SJSA1 (cell line): ENCODE measurements at places on chromosomes 11 and 22. TPM values are rescaled to one million over a fixed set of nuclear protein-coding genes. Genes with fewer than 3 reads are reported as not detected.

GRCh38 chr11:61571337-61571736 lies 9.5 kb downstream of the SYT7 start:
- H3K27me3 ChIP-seq: peaks cover 88% of the 10 kb centered on the region
- no peaks in the 10 kb centered on the region for H3K36me3 ChIP-seq
- no peak for DNase-seq
- H3K27ac ChIP-seq: no peak overlapping the region
- H3K4me1 ChIP-seq: no peaks in the 10 kb centered on the region
- H3K4me3 ChIP-seq: no peak overlapping the region

Gene TMEM25
- 2.4 and 13.4 TPM in 2 replicates for total RNA-seq

DNA sequence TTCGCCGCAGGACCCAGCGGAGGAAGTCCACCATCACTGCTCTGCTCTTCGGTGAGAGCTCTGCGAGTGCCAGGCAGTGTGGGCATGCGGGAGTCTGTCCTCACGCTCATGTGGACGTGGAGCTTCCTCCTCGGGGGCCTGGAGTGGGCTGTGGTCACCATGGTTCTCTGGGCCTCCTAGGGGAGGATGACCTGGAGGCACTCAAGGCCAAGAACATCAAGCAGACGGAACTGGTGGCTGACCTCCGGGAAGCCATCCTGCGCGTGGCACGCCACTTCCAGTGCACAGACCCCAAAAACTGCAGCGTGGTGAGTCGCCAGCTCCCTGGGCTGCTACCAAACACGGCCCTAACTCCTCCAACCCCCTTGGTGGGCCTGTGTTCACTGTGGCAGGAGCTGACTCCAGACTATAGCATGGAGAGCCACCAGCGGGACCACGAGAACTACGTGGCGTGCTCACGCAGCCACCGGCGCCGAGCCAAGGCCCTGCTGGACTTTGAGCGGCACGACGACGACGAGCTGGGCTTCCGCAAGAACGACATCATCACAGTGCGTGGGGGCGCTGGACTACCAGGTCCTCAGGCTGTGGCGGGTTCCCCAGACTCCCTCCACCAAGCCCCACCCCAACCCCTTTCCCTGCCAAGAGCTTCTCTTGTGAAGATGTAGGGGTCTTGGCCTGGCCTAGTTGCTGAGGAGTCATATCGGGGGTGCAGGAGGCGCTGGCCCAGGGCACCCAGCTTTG lies 36.8 kb downstream of the SGSM3 start:
- H3K4me1 ChIP-seq: peaks cover 11% of the 10 kb centered on the region
- H3K27me3 ChIP-seq: no peaks in the 10 kb centered on the region
- no peak overlapping the region for H3K4me3 ChIP-seq
- H3K36me3 ChIP-seq: peaks cover 96% of the 10 kb centered on the region
- no peak for DNase-seq
- no peak overlapping the region for H3K27ac ChIP-seq

DNA sequence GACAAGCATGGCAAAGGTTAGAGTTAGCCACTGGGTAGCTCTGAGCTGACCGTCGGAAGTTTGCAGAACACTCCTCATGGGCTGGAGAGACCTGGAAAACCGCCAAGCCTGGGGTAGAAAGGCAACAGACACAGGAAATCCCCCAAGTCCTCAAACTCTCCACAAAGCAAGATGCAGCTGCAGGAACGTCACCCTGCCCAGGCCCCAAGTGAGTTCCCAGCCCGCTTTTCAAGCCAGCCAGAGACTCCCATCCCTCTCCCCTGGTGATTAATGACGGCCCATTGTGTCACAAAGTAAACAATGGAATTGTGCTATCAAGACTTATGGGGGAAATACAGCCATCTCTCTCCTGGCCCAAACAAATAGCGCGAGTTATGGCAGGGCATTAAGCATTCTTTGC lies 633.0 kb downstream of the TBC1D22A start:
- peak; percentile 62 for DNase-seq
- H3K4me1 ChIP-seq: peaks cover 8% of the 10 kb centered on the region; the same call in 1 of the 2 replicates
- H3K4me3 ChIP-seq: no peak overlapping the region
- no peaks in the 10 kb centered on the region for H3K27me3 ChIP-seq
- no peak overlapping the region for H3K27ac ChIP-seq

GRCh38 chr22:34800260-34800980 lies 265.5 kb upstream of the ISX start:
- no peaks in the 10 kb centered on the region for H3K27me3 ChIP-seq
- no peaks in the 10 kb centered on the region for H3K36me3 ChIP-seq
- H3K27ac ChIP-seq: no peak overlapping the region
- H3K4me1 ChIP-seq: no peaks in the 10 kb centered on the region

Gene RAB38
- total RNA-seq: not detected in 2 replicates
